D341Med (cell line): ENCODE measurements at places on chromosomes 6 and 20.
A peak's percentile ranks its signal among the peaks of the same experiment; 100 is the strongest.

DNA sequence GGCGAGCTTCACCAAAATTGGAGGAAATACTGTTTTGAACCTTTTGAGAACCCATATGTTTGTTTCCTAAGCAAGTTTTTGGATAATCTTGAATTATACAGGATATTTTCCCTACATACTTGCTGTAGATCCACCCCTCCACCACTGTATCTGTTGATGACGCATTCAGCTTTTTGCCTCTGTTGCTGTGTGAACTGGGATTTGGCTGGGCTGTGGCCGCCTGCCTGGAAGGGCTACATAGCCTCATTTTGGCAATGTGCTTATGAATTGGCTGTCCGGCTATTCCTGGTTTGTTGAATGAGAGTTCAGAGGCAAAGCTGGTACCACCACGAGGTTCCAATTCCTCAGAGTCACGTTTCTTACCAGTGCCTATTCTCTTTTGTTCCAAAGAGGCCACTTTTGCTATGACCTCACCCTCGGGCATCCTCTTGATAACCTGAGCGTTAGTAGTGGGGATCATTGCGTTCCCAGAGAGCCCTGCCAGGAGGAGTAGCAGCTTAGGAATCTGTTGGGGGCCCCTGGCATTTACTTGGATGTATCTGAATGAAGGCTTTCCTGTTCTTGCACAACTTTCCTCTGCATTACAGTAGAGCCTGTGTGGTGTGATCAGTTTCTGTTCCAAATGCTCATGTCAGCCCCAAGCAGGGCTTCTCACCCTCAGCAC is 6.4 kb downstream of the FAM83D start:
- no peak for DNase-seq

DNA sequence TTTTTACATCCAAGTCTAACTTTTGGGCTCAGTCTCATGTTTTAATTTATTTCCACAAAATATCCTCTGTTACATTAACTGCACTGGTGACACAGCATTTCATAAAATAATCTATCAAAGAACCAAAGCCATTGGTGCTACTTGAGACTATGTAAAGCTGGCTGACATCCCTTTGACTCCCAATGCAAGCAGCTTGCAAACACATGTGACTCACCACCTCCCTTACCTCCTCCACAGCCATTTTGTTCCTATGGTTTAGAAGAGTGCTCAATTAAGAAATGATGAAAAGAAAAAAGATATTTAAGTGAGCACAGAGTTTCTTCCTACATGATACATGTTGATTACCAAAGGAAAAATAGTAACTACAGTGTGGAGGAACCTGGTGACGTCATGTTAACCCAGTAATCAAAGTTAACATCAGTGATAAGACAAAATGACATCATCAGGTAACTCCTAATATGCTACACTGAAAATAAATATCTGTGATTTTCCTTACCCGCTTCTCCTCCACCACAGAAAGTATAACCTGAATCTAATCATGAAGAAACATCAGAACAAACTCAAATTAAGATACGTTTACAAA is 53.3 kb upstream of the LGSN start:
- DNase-seq: no peak

GRCh38 chr6:112362027-112362795 is 15.1 kb downstream of the RFPL4B start:
- DNase-seq: no peak

- DNase-seq: peak; percentile 68
Measured at GRCh38 chr6:73388433-73388799, 6.2 kb upstream of the DDX43 start.

DNA sequence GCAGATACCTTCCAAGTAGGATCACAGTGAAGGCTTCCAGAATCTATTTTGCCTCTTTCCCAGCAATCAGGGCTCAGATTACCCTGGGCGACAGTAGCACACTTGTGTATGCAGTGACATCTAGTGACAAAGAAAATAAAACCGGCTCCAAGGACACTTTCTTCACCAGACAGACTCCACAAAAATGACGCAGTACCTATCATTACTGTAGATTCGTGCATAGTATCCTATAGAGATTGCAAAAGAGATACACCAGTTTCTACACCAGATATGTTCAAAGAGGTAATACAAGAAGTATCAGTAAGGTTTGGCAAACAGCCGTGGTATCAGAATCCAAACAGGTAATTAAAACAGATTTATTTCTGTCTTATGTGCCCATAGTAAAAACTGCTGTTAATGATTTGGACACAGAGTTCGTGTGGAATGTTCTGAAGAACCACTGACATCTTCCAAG is 600.4 kb upstream of the JAG1 start:
- DNase-seq: peak; percentile 75

- no peak for DNase-seq
Measured at GRCh38 chr6:18186540-18187250, 31.5 kb downstream of the KDM1B start.

DNA sequence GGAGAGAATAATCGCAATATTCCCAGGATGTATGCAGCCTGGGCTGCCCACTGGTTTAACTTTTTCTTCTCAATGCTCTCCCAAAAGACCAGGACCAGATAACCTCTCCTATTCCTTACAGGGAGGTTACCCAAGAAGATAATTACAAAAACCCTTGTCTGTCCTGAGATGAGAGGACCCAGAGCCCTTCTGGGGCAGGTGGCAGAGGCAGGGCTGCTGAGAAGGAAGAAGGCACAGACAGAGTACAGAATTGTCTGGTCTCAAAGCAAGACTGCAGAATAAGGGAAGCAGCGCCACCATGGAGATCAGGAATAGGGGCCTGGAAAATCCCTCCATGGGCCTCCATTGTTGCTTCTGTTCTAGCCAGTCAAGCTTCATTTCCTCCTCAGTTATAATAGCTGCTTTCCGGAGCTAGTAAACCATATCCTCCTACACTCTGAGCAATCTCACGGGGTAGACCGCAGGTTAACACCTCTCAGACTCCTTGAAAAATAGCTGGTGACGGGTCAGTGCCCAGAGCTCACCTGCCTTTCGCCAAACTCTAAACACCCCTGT is 463 bp upstream of the HLA-DMB start:
- DNase-seq: no peak

- DNase-seq: peak; percentile 38
Measured at GRCh38 chr20:7859356-7859802, 80.9 kb downstream of the HAO1 start.

DNA sequence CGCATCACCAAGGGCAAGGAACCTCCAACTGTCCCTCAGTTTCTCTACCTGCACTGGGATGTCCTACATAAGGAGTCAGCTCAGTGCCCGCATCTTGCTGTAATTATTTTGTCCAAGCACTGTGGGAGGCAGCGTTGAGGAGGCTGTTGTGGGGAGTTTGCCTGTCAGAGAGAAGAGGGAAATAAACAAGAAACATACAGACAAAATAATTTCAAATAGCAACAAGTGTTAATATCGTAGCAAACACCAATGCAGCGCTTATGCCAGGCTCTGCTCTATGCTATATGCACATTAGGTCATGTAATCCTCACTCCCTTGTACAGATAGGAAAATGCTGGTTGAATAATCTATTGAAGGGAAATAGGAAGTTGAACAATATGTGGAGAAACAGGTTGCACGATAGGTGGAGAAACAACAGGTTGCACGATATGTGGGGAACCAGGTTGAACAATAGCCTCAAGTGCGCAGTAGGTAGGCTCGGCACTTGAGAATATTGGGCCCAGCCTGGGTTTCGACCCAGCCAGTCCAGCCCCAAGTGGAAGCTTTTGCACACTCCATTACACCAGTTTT is 91.2 kb upstream of the SIRPA start:
- DNase-seq: no peak

DNA sequence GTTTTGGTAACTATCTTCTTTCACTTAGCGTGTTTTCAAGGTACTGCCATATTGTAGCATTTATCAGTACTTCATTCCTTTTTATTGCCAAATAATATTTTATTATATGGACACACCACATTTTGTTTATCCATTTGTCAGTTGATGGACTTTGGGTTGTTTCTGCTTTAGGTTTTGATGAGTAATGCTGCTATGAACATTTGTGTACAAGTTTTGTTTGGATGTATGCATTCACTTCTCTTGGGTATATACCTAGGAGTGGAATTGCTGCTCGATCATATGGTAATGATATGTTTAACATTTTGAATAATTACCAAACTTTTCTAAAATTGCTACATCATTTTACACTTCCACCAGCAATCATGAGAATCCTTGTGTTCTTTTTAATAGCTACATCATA is 6.4 kb upstream of the SLC22A7 start:
- no peak for DNase-seq

DNA sequence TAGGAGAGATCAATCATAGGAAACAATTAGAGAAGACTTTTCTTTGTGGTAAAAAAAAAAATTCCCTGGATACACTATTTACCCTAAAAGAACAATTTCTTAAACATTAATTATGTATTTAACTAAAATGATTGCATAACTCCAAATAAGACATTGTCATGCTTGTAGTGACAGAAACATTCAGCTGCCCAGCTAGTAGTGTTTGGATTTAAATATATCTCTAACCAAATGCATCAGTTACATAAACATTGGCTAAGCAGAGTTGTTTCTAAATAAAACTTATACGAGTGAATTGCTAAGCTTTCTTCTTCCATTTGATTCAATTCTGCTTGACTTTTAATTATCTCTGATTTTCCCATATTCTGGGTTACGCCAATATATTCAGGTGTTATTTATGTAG is 23.7 kb downstream of the MLIP start:
- DNase-seq: no peak

GRCh38 chr6:125363824-125364165 is 62.0 kb upstream of the HDDC2 start:
- DNase-seq: no peak

DNA sequence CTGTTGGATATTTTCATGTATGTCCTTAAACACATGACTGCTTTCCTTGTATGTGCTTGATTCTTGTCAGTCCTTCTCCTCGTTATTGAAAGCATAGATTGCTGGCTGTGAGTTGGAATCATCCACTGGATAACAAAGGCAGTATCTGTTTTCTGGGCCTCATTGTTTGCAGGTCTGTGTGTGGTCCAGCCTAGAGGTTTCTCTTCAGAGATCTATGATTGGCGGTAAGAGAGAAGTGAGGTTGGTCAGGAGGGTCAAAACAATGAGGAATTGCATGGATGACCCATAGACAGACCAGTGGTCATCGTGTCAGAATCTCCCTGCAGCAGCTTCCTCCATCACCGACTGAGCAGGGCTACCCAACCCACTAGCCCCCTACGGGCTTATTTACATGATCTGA is 915.0 kb downstream of the KIF16B start:
- no peak for DNase-seq

DNA sequence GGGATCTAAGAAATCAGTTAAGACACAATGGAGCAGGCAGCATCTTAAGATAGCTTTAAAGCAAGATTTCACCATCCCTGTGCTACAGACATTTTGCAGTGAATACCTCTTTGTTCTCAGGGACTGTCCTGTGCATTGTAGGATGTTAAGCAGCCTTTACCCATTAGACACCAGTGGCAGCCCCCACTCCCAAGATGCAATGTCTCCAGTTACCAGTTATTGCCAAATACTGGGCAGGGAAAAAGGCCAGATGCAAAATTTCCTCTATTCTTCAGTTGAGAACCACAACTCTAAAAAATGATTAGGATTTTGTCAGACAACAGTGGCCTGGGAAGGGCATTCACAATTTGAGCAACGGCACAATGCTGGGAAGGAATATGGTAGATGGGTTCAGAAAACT is 6.1 kb downstream of the FBXO5 start:
- no peak for DNase-seq

GRCh38 chr6:16698162-16698533 is 63.1 kb downstream of the ATXN1 start:
- DNase-seq: no peak
